ENCODE measurements at places on chromosomes 16 and 17.

DNA sequence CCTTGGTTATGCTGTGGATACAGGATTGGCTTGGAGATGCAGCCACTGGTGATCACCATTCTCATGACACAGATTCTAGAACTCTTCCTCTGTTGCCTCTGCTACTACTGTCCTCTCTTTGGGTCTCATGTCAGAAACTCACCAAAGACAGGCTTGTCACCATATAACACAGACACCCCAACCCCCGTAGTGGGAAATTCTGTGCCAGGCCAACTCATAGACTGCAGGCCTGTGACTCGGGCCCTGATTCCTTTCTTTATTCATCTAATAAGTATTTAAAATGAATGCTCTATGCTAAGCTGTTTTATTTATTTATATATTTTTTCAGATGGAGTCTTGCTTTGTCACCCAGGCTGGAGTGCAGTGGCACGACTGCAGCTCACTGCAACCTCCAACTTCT lies 9.5 kb downstream of the CYB5D2 start:
- DNase-seq: no peak

DNA sequence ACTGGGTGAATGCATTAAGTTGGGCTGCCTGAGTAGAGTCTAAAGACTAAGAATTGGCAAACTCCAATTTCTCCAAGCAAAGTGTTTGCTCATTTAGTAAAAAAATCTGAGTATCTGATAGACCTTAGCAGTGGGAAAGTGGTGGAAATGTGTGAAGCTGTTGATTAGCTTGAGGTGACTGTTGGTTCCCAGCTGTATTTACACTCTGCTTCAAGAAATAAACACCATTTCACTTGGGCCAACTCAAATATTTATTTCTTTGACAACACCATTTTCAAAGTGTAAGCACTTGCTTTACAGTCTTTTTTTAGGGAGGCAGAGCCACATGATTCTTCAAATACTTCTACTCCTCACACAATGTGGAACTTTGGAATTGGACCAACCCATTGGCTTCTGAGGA lies 8.7 kb downstream of the KCTD19 start:
- DNase-seq: no peak

DNA sequence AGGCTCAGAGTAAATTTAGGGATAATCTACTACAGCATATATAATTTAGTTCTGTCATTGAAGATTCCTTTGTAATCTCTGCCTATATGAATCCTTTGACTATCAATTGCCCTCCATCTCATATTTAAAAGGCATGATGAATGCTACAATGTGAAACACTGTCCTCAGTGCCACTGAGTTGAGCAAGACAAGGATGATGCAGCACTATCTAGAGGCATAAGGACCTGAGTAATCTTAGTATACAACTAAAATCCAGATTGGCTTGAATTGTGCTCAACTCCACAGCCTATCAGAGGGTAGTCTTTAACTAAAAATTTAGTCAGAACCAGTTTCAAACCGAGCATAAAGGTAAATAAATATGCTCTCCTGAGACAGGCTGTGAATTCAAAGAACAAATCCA lies 11.6 kb upstream of the STRADA start:
- no peak for DNase-seq

- DNase-seq: no peak
Measured at GRCh38 chr17:68461589-68461988, 4.3 kb upstream of the WIPI1 start.

DNA sequence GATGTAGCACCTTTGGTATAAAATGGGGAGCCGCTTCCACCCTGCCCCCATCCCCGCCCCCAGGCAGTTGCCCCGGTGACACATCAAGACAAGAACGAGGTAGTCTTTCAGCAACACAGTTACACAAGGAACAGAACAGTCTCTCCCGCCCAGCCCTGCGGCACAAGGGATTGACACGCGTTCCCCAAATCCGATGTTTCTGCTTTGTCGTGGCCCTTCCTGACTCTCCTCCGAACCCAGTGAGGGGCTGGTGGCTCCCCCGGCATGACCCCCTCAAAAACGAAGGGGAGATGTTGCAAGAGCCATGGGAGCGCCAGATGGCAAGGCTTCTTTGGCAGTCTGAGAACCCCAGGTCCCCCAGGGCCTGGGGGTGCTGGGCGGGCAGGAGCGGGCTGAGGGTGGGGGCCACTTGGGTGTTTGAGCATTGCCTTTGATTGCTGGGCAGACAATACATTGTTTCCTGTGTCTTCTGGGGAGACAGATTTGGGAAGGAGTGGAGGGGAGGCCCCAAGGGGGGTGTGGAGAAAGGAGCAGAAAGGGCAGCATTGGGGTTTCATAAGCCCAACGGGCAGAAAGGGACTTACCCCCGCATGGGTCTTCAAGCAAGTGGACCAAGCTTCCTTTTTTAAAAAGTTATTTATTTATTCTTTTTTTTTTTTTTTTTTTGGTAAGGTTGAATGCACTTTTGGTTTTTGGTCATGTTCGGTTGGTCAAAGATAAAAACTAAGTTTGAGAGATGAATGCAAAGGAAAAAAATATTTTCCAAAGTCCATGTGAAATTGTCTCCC lies 16.6 kb downstream of the COL1A1 start:
- DNase-seq: no peak

DNA sequence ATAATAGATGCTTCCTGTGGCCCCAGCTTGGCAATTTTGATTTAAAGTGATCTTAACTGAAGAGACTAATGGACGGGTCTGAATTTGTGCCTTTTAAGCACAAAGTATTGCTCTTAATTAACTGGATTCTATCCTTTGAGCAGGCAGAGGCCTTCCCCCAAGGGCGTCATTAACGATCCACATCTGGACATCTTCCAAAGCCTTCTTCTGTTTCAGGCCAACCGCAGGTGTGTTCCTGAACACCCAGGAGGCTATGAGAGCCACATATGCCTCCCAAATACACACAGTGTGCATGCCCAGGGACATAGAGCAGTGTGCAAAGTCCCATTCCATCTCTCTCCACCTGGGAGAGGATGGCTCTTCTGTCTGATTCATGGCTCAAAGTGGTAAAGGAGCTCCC lies 42.3 kb downstream of the MAPT start:
- DNase-seq: no peak

DNA sequence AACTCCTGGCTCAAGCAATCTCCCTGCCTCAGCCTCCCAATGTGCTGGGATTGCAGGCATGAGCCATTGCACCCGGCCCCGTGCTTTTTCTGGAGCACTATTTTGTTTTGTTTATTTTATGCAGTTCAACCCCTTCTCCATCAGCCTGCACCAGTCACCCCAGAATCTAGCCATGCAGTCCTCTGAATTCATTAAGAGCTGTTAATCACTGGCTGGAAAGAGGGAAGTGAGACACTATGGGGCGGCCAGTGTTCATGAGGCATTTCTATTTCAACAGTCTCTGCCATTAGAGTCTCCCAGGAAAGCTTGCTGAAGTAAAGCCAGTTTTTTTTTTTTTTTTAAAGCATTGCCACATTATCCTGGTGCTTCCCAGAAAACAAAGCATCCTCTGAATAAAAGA lies 1.7 kb downstream of the VWA3A start:
- no peak for DNase-seq

DNA sequence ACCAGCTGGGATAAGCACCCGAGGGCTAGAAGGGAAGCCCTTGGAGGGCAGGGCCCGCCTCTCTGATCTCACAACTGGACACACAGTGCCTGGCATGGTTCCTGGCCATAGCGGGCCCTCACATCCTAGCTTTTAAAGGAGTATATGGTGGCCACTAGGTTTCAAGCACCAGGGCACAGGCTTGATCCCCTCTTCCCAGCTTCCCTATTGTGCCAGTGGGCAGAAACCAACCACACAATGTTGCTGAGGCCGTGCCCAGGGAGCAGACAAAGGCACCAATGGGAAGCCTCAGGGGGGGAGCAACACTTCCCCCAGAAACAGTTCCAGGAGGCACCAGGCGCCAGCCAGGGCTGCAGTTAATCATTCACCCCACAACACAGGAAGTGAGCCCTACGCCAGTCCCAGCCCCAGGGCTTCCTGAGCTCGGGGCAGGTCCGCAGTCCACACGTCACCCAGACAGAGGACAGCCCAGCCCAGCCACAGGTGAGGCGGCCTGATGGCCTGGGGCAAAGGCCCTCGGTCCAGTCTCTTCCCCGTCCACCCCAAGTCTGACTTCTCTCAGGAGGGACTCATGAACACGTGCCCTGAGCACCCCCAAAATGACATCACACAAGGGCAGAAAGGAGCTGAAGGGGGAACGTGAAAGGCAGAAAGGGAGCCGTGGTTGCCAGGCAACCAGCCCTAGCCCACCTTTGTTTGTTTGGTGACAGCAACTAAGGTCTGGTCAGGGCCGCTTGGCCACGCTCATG lies 12.8 kb downstream of the SMIM5 start:
- peak; percentile 59 for DNase-seq

DNA sequence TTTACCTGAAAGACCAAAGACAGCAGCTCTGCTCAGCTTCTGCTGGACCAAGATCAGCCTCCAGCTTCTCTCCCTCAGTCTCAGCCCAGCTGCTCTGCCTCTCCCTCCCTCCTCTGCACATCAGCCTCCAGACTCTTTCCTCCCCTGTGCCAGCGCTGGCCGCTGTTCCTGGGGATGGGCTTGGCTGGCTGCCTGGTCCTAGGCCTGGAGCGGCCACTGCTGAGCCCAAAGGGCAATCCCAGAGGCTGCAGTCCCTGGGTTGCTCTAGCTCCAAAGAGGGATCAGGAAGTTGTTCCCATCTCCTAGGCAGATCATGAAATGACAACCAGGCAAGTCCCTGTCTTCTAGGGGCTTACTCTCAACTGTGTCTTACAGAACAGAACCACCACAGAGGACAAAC lies 31.3 kb downstream of the DCUN1D3 start:
- no peak for DNase-seq

DNA sequence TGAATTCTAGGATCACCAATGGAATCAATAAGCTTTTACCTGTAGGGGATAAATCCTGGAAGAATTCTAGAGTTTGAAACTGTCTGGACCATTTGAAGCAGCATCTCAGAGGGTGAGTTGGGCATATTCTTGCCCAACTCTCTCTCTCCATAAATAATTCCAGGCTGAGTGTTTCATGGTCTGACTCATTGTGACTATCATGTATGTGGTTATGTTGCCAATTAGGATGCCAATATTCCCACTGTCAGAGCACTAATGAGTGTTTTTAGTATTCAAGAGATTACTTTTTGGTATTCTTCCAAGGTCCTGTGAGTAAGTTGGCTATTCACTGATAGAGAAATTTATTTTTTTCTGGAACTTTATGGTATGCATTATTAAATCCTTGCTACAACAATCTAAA lies 456.9 kb downstream of the TOX3 start:
- DNase-seq: no peak

DNA sequence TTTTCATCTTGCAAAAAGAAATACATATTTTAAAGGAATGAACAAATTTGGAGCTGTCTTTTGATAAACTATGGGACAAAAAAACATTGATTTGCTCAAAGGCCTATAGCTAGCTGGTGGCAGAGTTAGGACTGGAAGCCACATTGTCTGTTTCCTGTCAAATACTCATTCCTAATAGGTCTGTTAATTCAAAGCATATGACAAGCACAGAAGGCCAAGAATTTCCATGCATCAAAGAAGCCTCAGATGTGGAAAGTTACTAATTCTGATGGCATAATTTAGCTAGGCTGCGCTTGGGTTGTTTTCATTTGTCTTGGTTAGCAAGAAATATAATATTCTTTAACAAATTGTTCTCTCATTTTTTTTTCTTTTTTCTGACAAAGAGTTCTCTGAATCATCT lies 98.0 kb downstream of the CDK5R1 start:
- DNase-seq: no peak

GRCh38 chr17:74211912-74212208 lies 1.5 kb upstream of the TTYH2 start:
- DNase-seq: peak; percentile 40

DNA sequence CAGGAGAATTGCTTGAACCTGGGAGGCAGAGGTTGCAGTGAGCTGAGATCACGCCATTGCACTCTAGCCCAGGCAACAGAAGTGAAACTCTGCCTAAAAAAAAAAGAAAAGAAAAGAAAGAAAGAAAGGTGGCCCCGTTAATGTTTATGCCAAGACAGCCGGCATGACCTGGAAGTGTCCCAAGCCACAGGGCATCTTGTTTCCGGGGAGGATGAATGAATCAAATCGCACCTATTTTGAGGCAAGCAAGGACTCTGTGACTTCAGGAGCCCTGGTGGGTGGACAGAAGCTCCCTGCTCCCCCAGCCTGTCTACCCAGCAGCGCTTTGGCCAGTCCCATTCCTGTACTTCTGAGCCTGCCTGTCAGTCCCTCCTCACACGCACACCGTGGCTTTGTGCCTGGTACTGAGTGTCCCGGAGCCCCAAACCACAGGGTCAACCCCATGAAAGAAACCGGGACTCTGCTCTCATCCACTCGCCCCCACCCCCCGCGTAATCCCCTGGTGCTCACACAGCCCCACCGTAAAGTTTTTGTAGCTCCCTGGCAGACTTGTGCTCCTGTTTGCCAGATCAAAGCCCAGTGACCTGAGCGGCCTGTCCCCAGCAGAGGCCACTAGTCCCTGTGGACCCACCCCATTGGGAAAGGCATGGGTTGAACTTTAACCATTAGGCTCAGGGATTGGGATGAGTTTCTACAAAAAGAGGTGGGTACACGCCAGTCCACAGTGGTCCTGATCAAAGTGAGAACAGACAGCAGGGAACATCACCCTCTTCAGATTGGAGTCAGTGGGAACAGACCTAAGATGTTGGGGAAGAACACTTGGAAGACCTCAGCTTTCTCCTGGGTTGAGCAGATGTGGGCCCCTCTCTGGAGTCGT lies 19.3 kb downstream of the CD2BP2 start:
- peak; percentile 80 for DNase-seq

DNA sequence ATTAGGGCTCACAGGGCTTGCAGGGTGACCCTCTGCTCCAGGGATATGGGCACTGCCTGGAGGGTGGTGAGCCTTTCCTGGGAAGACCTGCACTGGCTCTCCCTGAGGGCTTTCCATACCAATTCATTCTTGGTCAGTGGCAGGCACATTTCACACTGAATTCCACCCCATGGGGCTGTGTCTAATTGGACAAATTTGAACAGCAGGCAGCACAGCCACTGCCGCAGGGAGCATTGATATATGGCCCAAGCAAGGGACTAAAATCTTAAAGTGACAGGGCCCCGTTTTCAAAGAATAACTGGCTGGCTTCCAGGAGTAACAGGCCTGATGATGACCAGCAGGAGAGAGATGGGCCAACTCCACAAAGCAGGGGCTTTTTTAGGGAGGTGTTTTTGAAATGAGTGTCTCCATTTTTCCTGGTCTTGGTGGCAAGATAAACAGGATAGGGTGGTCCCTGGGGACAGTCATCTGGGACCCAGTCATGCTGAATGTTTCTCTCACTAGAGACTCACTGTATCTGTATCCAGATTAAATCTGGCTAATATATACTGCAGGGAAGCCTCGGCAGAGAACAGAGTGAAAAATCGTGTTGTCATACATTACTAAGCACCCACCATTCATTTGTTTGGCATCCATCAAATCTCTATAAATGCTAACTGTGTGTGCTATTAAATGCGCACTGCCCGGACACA lies 74.1 kb upstream of the TBX2 start:
- no peak for DNase-seq

- DNase-seq: no peak
Measured at GRCh38 chr17:1577182-1577581, 14.6 kb upstream of the PITPNA start.
